ENCODE measurements at places on chromosomes 6 and 20.

- DNase-seq, result no peak
Observed at GRCh38 chr6:81751388-81752083, 945 bp downstream of the TENT5A start.

- DNase-seq, result no peak
Observed at GRCh38 chr20:15045246-15045645, 707.8 kb upstream of the FLRT3 start.

- DNase-seq, result no peak
Observed at GRCh38 chr20:50313827-50314677, 123.4 kb downstream of the CEBPB start.

GRCh38 chr6:169775321-169775720, 23.9 kb downstream of the ERMARD start:
- DNase-seq, result no peak

DNA sequence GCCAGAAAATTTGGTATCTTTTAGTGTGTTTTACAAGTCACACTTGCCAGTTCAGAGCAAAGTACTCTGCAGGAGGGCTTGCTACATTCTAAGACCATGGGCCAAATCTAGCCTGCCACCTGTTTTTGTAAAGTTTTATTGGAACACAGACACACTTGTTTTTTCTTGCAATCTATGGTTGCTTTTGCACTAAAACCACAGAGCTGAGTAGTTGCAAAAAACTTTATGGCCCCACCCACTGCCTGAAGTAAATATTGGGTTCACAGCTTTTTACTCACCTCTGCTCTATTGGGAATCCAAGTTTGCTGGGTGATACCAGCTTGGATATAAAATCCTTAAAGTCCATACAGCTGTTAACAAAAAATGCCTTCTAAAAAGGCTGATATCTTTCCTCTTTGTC, 109.0 kb downstream of the ZFP64 start:
- DNase-seq, result no peak

DNA sequence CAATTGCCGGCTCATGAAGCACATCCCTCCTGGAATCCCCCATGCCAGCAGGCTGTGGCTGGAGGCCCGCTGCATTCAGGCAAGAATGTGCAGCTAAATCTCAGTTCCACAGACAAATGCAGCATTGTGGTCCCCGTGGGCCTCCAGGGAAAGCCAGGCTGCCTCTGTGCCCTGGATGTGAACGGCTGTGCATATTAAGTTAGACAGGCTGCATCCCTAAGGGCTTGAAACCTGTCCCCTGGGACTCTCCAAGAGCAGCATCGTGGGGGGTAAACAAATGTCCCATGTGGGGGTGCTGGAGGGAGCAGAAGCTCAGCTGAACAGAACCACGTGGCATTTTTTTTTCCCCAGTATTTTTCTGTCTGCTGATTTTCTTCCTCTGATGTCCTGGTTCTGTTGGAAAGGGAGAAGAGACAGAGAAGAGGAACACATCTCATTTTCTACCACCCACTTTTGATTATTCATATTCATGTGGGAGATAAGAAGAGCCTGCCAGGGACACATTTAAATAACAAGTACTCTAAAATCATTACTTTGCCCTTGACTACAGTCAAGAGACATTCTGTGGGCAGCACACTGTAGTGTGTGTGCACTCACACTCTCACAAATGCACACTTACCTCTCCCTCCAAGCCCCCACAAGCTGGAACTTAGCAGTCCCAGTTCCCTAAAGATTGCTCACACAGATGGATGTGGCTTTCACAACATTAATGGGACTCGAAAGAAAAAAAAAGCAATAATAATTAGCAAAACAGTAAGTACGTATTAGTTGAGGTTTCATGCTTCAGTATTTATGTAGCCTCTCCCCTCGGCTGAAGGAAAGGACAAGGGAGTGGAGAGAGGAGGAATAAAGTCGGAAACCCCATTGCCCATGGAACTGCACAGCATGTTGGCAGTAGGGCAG, 16.9 kb downstream of the GFOD1 start:
- DNase-seq, result no peak

- DNase-seq, result no peak
Observed at GRCh38 chr6:142112451-142113061, 20.2 kb upstream of the GJE1 start.

- DNase-seq, result no peak
Observed at GRCh38 chr6:43203029-43203717, 21.2 kb downstream of the CUL9 start.

- no peak for DNase-seq
Observed at GRCh38 chr20:19868441-19868840, 110.4 kb downstream of the RIN2 start.

- DNase-seq, result no peak
Observed at GRCh38 chr6:1002989-1003388, 308.9 kb upstream of the FOXQ1 start.

GRCh38 chr6:10081075-10081474, 333.8 kb downstream of the TFAP2A start:
- no peak for DNase-seq

DNA sequence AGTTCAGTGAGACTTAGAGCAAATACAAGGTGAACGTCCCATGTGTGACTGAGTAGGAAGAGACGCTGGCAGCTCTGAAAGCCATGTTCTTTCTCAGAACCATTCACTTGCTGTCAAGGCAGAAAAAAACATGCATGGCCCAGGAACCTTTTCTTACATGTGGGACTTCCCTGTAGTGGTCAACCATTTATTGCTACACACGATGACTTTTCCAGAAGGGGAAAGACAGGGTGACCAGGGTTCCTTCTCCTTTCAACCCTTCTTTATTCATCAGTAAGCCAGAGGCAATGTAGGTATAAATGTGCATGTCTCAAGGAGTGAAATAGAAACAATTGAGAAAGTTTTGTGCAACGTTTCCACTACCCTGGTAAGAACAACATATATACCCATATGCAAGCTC, 189.0 kb downstream of the NFATC2 start:
- no peak for DNase-seq

All from cortex of kidney (tissue), 1 donor.